ENCODE measurements at places on chromosomes 6 and 20. TPM values are rescaled to one million over a fixed set of nuclear protein-coding genes. Genes with fewer than 3 reads are reported as not detected.

- H3K36me3 ChIP-seq, result no peaks in the 10 kb centered on the region
- no peak for DNase-seq
- H3K27me3 ChIP-seq, result no peaks in the 10 kb centered on the region
- H3K4me1 ChIP-seq, result peaks cover 6% of the 10 kb centered on the region
- H3K27ac ChIP-seq, result peak overlapping the region; percentile 89
- H3K4me3 ChIP-seq, result no peak overlapping the region
Observed at GRCh38 chr6:161226009-161226964, 47.6 kb downstream of the AGPAT4 start.

DNA sequence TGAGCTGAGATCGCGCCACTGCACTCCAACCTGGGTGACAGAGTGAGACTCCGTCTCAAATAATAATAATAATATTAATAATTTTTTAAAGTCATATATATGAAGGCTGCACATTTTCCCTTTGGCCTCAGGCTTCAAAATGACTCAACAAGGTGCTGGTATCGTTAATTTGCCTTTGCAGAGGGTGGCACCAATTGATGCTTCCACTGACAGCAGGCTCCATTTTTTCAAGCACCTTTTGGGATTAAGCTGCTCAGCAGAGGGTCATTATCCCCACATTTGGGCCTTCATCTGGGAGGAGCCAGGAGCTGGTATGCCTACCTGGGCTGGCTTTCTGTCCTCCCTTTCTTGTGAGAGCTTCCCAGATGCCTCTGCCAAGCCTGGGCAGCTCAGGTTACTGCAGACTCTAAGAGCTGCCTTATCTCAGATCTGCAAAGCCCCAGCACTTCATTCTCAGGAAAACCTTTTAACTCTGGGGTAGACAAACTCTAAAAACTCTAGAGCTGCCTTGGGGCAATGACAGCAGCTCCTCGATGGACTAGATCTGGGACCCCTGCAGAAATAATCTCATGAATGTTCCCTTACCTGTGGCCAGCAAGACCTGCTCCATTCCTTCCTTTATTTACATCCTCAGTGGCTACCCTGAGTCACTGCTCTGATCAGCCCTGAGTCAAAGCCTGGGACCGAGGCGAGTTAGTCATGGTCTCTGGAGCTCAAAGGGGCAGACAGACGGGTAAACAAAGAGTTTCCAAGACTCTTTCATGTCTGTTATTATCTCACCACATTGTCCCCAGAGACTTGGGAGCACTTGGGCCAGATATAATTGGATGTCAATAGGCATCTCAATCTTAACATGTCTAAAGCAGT is 80.0 kb upstream of the EYA2 start:
- no peak overlapping the region for H3K4me3 ChIP-seq
- no peak overlapping the region for H3K27ac ChIP-seq
- H3K36me3 ChIP-seq, result no peaks in the 10 kb centered on the region
- DNase-seq, result no peak
- no peaks in the 10 kb centered on the region for H3K4me1 ChIP-seq

FAM209B gene
- not detected for total RNA-seq

KCNK15 gene
- total RNA-seq, result 0.26 TPM

DAAM2 gene
- total RNA-seq, result 11.0 TPM

DEFB119 gene
- total RNA-seq, result not detected

LY6G6F gene
- total RNA-seq, result not detected

CCNC gene
- 50.2 TPM for total RNA-seq

GRCh38 chr20:44896583-44896982 is 11.1 kb downstream of the YWHAB start:
- no peak overlapping the region for H3K27ac ChIP-seq
- H3K27me3 ChIP-seq, result no peaks in the 10 kb centered on the region
- no peaks in the 10 kb centered on the region for H3K4me1 ChIP-seq
- H3K4me3 ChIP-seq, result no peak overlapping the region

- no peak for DNase-seq
- no peaks in the 10 kb centered on the region for H3K27me3 ChIP-seq
- no peak overlapping the region for H3K27ac ChIP-seq
- no peaks in the 10 kb centered on the region for H3K36me3 ChIP-seq
Observed at GRCh38 chr20:56391037-56391436, 978 bp downstream of the AURKA start.

BPIFB1 gene
- total RNA-seq, result not detected

- no peak overlapping the region for H3K4me3 ChIP-seq
- no peaks in the 10 kb centered on the region for H3K4me1 ChIP-seq
- no peak for DNase-seq
- H3K36me3 ChIP-seq, result no peaks in the 10 kb centered on the region
- no peak overlapping the region for H3K27ac ChIP-seq
- H3K27me3 ChIP-seq, result no peaks in the 10 kb centered on the region
Observed at GRCh38 chr20:44911264-44911921, 1.5 kb downstream of the PABPC1L start.

- no peaks in the 10 kb centered on the region for H3K27me3 ChIP-seq
- H3K36me3 ChIP-seq, result no peaks in the 10 kb centered on the region
- H3K27ac ChIP-seq, result no peak overlapping the region
- H3K4me1 ChIP-seq, result no peaks in the 10 kb centered on the region
Observed at GRCh38 chr20:21344206-21344900, 41.2 kb downstream of the XRN2 start.

GRCh38 chr6:105882121-105882803 is 203.9 kb upstream of the PRDM1 start:
- no peaks in the 10 kb centered on the region for H3K4me1 ChIP-seq
- no peak for DNase-seq
- H3K36me3 ChIP-seq, result no peaks in the 10 kb centered on the region
- H3K4me3 ChIP-seq, result no peak overlapping the region
- H3K27me3 ChIP-seq, result no peaks in the 10 kb centered on the region

DNA sequence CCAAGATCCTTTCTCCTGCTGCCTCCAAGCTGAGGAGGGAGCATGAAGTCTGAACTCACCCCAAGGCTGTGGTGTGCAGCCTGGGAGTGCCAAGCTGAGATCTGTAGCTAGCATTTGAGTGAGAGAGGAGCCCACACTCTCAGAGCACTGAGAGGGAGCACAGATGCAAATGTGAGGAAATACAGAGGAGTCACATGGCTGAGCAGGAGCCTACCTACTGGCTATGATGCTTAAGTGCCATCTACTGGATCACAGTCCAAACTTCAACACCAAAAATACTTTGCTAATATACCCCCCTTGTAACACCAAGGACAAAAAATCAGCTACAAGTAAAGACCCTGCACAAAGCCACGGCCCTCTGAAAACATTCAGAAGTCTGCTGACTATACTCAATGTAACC is 94.4 kb upstream of the IMPG1 start:
- no peak overlapping the region for H3K27ac ChIP-seq
- no peaks in the 10 kb centered on the region for H3K36me3 ChIP-seq
- no peak overlapping the region for H3K4me3 ChIP-seq
- H3K27me3 ChIP-seq, result no peaks in the 10 kb centered on the region
- H3K4me1 ChIP-seq, result no peaks in the 10 kb centered on the region

- no peak for DNase-seq
- H3K27me3 ChIP-seq, result no peaks in the 10 kb centered on the region
- no peak overlapping the region for H3K4me3 ChIP-seq
- H3K4me1 ChIP-seq, result no peaks in the 10 kb centered on the region
- H3K36me3 ChIP-seq, result no peaks in the 10 kb centered on the region
Observed at GRCh38 chr20:58765780-58766179, 73.2 kb downstream of the NPEPL1 start.

DNA sequence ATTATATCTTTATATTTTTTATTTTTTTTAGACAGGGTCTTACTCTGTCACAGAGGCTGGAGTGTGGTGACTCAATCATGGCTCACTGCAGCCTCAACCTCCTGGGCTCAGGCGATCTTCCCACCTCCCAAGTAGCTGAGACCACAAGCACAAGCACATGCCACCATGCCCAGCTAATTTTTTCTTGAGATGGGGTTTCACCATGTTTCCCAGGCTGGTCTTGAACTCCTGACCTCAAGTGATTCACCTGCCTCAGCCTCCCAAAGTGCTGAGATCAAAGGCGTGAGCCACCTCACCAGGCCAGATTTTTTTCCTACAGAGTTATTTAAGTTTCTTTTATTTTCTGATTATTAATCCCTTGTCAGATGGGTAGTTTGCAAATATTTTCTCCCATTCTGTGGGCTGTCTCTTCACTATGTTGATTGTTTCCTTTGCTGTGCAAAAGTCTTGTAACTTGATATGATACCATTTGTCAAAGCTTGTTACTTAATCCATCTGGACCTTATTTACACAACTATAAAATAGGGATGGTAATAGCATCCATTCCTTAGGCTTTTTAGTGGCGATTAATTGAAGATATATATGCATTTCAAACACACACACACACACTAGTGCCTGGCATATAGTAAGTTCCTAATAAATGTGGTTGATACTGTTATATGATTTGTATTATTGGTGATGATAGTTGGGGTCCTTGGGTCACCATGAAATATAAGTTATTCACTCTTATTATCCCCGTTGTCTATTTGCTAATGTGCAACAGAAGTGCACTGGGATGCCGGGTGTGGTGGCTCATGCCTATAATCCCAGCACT is 187.1 kb downstream of the BCAS1 start:
- no peaks in the 10 kb centered on the region for H3K36me3 ChIP-seq
- no peak for DNase-seq
- no peak overlapping the region for H3K27ac ChIP-seq
- no peaks in the 10 kb centered on the region for H3K27me3 ChIP-seq
- no peaks in the 10 kb centered on the region for H3K4me1 ChIP-seq
- H3K4me3 ChIP-seq, result no peak overlapping the region

DNA sequence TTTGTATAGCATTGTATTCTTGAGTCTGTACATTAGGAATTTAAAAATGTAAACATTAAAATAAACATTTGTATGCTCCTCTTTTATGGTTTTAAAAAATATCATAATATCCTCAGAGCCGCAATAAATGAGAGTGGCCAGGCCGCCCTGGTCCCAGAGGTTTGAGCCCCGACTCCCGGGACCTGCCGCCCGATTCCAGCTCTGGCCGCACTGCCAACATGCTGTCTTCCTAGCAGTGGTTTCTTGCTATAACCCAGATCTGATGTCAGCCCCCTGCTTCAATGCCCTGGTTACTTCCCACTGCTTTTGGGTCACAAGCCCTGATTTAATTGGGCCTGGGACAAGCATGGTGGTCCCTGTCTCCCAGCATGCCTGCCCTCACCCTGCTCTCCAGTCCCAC is 5.4 kb upstream of the ARID1B start:
- no peak overlapping the region for H3K4me3 ChIP-seq
- no peaks in the 10 kb centered on the region for H3K27me3 ChIP-seq
- DNase-seq, result no peak

CLVS2 gene
- 6.2 TPM for total RNA-seq

CLDN20 gene
- not detected for total RNA-seq

DNA sequence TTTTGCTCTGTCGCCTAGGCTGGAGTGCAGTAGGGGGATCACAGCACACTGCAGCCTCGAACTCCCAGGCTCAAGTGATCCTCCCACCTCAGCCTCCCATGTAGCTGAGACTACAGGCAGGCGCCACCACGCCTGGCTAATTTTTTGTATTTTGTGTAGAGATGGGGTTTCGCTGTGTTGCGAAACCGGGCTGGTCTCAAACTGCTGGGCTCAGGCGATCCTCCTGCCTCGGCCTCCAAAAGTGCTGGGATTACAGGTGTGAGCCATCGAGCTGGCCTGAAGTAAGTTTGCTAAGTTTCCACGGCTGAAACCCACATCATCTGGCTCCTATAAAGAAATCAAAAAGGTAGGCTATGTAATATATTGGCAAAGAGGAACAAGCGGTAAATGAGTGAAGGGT is 1.4 kb upstream of the MYLIP start:
- H3K27me3 ChIP-seq, result no peaks in the 10 kb centered on the region
- H3K4me1 ChIP-seq, result no peaks in the 10 kb centered on the region
- no peak overlapping the region for H3K27ac ChIP-seq

HUS1B gene
- not detected for total RNA-seq

HLA-DRB5 gene
- 0.76 TPM for total RNA-seq

- no peaks in the 10 kb centered on the region for H3K36me3 ChIP-seq
- H3K4me1 ChIP-seq, result no peaks in the 10 kb centered on the region
- H3K4me3 ChIP-seq, result no peak overlapping the region
- H3K27me3 ChIP-seq, result no peaks in the 10 kb centered on the region
Observed at GRCh38 chr6:4480788-4481735, 295.1 kb upstream of the CDYL start.

DNA sequence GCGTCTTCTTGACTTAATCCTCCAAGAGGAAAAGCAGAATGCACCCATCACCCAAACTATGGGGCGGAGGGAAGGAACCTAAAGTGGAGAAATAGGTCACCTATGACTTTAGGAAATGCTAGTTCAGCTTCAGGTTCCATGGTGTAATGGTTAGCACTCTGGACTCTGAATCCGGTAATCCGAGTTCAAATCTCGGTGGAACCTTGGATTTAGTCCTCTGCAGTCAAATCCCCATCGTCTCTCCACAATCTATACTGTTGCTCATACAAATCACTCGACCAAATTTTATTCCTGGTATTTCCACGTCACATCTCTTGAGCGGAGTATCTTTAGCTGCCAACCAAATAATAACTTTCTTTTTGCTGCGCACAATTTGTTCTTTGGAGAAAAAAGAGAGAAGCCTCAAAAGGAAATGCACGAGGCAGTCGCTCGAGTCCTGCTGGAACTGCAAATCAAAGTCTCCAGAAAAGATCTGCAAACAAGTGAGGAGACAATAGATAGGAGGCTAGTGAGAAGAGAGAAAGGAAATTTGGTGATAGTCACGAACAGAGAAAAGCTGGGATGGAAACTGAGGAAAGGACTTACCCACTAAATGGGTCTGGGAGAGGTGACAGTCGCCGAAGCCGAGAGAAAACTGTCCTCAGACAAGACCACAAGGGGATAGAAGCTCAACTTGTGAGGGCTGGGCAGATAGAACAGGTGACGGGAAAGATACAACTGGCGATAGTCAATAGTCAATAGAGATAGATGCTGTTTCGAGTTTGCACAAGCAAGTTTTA is 16.6 kb downstream of the POM121L2 start:
- H3K4me3 ChIP-seq, result no peak overlapping the region
- no peaks in the 10 kb centered on the region for H3K4me1 ChIP-seq

GRCh38 chr6:37149745-37150144 is 20.2 kb upstream of the PIM1 start:
- H3K27me3 ChIP-seq, result no peaks in the 10 kb centered on the region
- no peak for DNase-seq
- H3K4me1 ChIP-seq, result no peaks in the 10 kb centered on the region
- no peak overlapping the region for H3K27ac ChIP-seq

GRCh38 chr6:116352515-116353471 is 18.0 kb upstream of the DSE start:
- H3K4me3 ChIP-seq, result no peak overlapping the region
- peak overlapping the region; percentile 28 for H3K27ac ChIP-seq
- H3K4me1 ChIP-seq, result no peaks in the 10 kb centered on the region
- no peaks in the 10 kb centered on the region for H3K36me3 ChIP-seq
- no peak for DNase-seq
- H3K27me3 ChIP-seq, result no peaks in the 10 kb centered on the region

DNA sequence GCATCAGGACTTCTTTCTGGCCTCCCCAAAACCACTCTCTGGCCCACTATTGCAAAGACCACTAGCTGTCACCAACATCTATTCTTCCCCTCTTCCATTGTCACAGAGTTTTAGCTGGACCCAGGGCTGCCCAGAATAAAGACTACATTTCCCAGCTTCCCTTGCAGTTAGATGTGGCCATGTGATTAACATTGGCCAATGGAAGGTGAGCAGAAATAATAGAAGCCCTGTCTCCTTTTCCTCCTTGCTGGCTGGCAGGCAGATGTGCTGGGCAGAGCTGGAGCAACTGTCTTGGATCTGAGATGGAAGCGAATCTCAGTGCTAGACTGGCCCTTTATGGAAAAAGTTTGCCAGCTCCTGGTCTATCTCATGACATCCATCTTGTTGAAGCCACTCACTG is 97.0 kb downstream of the KCNB1 start:
- H3K4me1 ChIP-seq, result peaks cover 12% of the 10 kb centered on the region
- no peaks in the 10 kb centered on the region for H3K36me3 ChIP-seq
- no peak overlapping the region for H3K27ac ChIP-seq
- no peaks in the 10 kb centered on the region for H3K27me3 ChIP-seq

- no peak overlapping the region for H3K27ac ChIP-seq
- H3K27me3 ChIP-seq, result no peaks in the 10 kb centered on the region
- H3K4me3 ChIP-seq, result no peak overlapping the region
- H3K4me1 ChIP-seq, result no peaks in the 10 kb centered on the region
Observed at GRCh38 chr6:7758456-7758855, 32.6 kb downstream of the BMP6 start.
